Activated CD4-positive, alpha-beta T cell treated with anti-CD3 and anti-CD28 coated beads, Interleukin-2, amount 50 U/mL, for 48 hours (primary cell): ENCODE measurements at places on chromosomes 12 and 14.

DNA sequence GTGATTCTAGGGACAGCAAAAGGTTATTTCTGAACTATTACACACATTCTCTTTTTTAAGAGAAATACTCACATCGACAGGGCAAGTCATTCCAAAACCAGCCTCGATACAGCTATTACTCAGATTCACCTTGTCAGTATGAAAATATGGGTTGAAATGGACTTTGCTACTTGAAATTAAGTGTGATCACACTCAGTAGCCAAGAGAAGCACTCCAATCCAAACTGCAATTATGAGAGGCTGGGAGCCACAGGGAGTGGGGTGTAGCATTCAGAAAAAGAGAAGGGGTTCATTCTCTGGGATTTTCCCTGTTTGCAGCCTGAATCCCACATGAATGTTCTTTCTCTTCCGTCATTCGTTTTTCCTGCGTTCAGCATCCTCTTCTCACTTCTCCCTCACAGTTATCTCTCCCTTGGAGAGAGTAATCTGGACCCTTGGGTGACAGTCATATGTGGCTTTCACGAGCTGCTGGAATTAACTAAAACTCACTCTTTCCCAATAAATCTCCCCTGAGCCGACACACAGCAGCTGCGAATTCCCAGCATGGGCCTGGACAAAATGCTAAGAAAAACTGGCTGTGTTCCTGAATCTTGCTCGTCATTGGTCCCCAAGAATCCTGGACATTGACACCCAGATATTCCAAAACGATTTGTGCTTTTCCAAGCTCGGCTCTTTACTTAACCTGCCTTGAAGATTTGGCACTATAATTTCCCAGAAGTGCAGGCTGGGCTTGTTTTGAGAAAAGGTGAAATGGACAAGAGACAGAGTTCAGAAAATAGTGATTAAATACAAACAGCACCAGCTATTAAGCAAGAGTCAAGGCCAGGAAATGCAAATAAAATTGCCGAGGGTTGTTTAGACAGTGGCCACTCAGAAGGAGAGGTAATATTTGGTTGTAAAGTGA lies 199.5 kb upstream of the PLEKHG7 start:
- DNase-seq = peak; percentile 19

GRCh38 chr12:100567945-100568344 lies 5.5 kb upstream of the GAS2L3 start:
- no peak for DNase-seq

DNA sequence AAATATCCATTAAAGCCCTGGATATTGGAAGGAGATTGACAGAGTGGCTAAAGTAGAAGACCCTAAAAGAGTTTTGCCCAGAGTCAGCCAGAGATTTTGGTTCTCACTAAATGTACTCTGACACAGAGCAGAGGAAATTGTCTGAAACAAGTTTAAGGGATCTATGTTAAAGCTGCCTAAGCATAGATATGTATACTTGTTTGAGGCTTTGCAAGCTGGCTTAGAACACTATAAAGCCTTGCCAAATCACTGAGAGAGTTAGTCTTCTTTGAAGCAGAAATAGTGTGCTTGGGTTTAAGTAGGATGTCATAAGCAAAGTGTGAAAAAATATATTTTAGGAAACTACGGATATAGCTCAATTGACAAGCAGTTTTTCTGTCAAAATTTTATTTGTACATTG lies 653.5 kb downstream of the FSCB start:
- no peak for DNase-seq

DNA sequence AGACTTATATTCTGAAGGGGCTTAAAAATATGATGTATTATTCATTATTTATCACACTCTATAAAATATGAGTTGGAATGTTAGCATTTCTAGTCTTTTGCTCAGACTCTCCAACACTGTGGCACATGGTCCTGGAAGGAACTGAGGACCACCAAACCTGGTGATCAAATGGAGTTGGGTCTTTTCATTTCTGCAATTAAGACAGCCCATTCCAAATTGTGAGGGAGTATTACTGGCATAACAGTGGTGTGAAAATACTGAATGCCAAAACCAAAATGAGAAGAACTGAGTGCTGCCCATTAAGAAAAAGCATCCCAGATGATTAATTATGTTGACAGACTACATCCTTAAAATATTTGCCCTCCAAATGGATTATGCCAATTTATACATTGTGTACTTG lies 90.8 kb downstream of the NPAS3 start:
- no peak for DNase-seq

- no peak for DNase-seq
These were observed 11.1 kb downstream of the MYL6 start for GRCh38 chr12:56169229-56169759.

GRCh38 chr14:20757965-20758364 lies 10.2 kb upstream of the EDDM3B start:
- DNase-seq = peak; percentile 36

DNA sequence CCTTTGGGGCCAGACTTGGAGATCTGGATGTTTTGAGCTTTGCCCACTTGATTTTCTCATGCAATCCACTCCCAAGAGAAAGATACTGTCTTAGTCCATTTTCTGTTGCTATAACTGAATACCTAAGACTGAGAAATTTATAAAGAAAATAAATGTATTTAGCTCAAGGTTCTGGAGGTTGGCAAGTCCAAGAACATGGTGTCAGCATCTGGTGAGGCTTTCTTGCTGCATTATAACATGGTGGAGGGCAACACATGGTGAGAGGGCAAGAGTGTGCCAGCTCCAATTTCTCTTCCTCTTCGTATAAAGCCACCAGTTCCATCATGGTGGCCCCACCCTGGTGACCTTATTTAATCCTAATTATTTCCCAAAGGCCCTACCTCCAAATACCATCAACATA lies 39.6 kb upstream of the NFKBIA start:
- DNase-seq = no peak

GRCh38 chr12:87441511-87441910 lies 587.7 kb downstream of the C12orf50 start:
- no peak for DNase-seq

GRCh38 chr12:132559652-132560363 lies 50.6 kb downstream of the LRCOL1 start:
- DNase-seq = peak; percentile 50
